ENCODE measurements at places on chromosomes 1 and 21.
A peak's percentile ranks its signal among the peaks of the same experiment; 100 is the strongest.

DNA sequence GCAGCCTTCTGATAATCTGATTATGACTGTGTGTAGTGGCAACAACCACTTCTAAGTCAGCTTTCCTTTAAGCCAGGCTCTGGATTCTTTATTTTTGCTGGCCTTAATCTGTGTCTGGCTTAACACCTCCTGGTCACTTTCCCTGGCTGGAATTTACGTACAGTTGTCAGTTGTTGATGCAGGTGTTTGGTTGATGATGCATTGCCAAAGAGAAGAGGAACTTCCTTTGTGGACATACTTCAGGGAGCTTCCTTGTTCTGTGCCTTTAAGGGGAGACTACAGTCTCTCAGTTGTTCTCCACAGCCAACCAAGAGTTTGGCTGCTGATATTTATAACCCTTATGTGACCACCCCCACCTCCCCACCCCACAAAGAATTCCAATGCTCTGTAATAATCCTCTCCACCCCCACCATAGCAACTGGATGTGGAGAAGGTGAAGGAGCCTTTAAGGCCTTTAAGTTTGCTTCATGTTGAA is 96.0 kb upstream of the BMP8A start:
- DNase-seq = no peak

- no peak for DNase-seq
Observed at GRCh38 chr21:38039369-38039768, 123.1 kb upstream of the KCNJ6 start.

DNA sequence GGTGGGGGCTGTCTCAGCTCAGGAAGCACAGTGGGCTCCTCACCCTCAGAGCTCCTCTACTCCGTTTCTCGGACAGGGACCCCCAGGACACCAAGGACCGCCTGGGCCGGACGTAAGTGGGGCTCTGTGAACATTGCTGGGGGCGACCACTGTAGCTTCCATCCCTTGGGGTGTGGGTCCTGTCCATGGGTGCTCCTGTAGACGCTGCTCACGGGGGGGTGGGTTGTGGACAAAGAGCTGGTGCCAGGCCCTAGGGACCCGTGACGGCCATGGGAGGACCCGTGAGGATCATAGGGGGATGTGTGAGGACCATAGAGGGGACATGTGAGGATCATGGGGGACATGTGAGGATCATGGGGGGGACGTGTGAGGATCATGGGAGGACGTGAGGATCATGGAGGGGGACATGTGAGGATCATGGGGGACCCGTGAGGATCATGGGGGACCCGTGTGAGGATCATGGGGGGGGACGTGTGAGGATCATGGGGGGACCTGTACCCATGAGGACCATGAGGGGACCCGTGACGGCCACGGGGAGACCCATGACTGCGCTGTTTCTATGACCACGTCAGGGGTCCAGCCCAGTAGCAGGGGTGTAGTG is 18.1 kb downstream of the COL6A1 start:
- DNase-seq = no peak

DNA sequence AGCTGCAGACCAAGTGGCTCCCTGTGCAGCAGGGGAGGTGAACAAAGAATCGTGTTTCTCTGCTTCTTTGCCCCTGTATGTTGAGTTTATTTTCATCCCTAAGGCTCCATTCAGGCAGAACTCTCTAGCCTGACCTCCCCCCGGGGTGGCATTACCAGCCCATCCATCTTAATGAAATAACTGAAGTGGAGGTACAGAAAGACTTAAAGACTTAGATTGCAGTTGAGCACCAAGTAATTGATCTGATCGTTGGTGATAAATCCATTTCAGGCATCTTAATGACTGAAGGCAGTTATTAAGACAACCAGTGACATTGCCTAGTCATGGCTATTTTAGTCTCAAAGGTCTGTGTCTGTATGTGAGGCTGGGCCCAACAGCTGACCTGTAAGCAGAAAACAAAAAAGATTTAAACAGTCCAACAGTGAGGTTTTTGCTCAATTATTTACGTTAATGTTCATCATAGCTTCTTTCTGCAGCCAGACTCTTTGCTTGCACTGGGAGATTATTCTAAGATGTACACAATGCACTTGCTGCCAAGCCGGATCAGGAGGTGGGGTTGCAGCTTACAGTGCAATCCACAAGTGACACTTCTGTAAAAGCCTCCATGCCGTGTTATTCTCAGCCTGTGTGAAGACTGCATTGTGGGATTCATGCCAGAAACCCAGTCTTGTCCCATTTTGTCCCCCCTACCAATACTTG is 363.0 kb upstream of the DUSP10 start:
- no peak for DNase-seq

- no peak for DNase-seq
Observed at GRCh38 chr1:47444562-47445465, 7.0 kb downstream of the FOXD2 start.

- no peak for DNase-seq
Observed at GRCh38 chr1:245317217-245317616, 162.4 kb downstream of the KIF26B start.

- no peak for DNase-seq
Observed at GRCh38 chr1:177983077-177983476, 13.2 kb upstream of the SEC16B start.

DNA sequence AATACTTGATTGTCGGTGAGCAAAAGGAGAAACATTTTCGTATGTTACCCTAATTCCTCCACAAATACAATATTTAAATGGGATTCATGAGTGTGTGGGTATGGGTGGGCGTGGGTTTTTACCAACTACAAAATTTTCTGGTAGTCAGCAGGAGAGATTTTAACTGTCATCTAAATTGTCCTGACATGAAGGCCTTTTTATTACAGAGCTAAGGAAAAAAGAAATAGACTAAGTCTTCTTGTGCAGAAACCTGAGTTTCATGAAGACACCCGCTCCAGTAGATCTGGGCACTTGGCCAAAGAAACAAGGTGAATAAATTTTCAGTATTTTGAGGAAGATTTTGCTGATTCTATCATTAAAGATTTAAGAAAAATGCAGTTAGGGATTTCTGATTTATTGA is 752 bp downstream of the RGS18 start:
- no peak for DNase-seq

GRCh38 chr1:53326598-53327181 is 1.2 kb downstream of the LRP8 start:
- no peak for DNase-seq

- no peak for DNase-seq
Observed at GRCh38 chr1:59482986-59483385, 186.1 kb downstream of the FGGY start.

DNA sequence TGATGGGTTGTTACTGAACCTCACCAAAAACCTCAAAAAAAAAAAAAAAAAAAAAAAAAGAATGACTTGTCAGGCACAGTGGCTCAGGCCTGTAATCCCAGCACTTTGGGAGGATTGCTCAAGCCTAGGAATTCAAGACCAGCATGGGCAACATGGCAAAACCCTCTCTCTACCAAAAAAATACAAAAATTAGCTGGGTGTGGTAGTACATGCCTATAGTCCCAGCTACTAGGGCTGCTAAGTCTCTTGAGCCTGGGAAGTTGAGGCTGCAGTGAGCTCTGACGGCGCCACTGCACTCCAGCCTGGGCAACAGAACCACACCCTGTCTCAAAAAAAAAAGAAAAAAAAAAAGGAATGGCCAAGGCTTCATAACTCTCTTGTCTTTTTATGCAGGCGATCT is 11.1 kb downstream of the CHAF1B start:
- DNase-seq = no peak

- DNase-seq = no peak
Observed at GRCh38 chr1:19988267-19989006, 9.0 kb upstream of the PLA2G2A start.

GRCh38 chr1:228003461-228004330 is 3.1 kb upstream of the WNT3A start:
- DNase-seq = no peak

DNA sequence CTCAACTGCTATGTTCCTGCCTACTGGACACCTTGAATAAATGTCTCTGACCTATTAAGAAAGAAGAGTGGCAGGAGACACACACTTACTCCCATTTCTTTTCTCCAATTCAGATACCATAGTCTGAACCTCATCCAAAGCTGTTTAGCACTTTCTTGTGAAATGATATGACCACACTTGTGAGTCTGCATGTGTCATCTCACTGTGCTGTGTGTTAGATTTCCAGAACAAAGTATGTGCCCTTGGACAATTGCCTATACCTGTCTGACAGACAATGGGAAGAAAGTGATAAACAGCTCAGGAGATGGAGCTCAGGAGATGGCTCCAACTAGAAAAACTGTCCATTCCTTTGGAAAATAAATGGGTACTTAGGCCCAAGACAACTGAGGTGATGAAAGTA is 48.4 kb downstream of the USP48 start:
- DNase-seq = no peak

- no peak for DNase-seq
Observed at GRCh38 chr1:24952413-24952841, 22.4 kb upstream of the RUNX3 start.

DNA sequence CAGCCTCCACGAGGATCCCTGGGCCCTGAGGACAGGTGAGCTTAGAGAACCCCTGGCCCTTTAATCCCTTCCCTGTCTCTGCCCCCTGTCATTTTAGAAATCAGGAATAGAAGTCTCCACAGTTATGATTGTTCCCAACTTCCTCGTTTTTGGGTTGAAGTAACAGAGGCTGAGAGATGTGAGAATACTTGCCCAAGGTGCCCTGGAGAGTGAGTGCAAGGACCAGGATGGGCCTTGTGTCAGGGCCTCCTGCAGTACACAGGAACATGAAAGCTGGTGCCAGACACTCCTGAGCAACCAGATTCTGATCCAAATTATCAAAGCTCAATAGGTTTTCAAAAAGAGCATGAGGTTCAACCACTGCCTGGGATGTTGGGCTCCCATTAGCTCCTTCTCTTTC is 10.1 kb downstream of the HLX start:
- no peak for DNase-seq

- DNase-seq = no peak
Observed at GRCh38 chr1:198986442-198986841, 347.6 kb downstream of the PTPRC start.

DNA sequence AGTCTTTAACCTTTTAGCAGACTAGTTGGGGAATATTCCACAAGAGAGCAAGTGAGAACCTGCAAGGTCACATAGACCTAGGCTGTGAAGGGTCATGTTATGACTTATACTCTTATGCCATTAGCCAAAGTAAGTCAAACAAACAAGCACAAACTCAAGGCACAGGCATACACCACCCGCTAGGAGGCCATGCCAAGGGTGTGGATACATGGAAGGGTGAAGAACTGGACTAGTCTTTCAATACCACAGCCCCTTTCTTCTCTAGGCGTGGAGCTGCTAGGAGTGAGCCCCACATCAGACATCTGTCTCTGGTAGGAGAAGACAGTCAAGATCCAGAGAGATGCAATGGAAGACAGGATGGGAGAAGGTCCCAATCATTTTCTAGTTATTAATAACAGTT is 68.6 kb downstream of the BACH1 start:
- DNase-seq = no peak

- DNase-seq = no peak
Observed at GRCh38 chr1:226666164-226666506, 72.9 kb downstream of the ITPKB start.

DNA sequence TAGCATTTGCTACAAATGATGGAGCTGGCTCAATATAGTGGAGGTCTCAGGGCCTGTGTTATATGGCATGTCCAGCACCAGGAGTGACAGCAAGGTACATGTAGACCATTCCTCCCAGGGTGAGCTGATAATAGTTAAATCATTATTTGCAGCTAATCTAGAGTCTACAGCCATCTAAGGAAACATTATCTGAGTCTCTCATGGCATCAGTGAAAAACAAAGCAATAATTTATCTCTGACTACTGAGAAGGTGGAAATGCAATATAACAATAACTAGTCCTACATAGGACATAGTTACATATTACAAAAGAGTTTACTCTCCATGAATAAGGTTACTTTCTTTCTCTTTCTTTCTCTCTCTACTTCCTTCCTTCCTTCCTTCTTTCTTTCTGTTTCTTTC is 143.4 kb upstream of the KCNK2 start:
- DNase-seq = no peak

GRCh38 chr1:208217781-208218180 is 26.4 kb downstream of the PLXNA2 start:
- DNase-seq = no peak

- DNase-seq = no peak
Observed at GRCh38 chr1:118979754-118980575, 8.2 kb downstream of the TBX15 start.

GRCh38 chr1:59593798-59594790 is 220.7 kb upstream of the HOOK1 start:
- no peak for DNase-seq

DNA sequence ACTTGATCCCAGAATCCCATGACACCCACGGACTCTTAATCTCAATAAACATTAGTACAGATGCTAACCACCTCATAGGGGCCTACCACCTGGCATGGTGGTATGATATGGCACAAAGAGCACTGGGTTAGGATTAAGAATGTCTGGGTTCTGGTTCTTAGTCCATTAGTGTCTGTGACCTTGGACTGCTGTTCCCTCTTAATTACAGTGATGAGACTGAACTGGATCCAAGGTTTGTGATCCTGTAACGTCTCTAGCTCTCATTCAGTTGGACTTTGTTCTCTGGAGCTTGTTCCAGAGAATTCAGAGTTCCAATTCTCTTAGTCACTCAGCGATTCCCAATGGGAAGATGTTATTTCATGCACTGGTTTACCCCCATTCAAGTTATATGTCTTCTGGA is 23.6 kb upstream of the PIGC start:
- DNase-seq = no peak

DNA sequence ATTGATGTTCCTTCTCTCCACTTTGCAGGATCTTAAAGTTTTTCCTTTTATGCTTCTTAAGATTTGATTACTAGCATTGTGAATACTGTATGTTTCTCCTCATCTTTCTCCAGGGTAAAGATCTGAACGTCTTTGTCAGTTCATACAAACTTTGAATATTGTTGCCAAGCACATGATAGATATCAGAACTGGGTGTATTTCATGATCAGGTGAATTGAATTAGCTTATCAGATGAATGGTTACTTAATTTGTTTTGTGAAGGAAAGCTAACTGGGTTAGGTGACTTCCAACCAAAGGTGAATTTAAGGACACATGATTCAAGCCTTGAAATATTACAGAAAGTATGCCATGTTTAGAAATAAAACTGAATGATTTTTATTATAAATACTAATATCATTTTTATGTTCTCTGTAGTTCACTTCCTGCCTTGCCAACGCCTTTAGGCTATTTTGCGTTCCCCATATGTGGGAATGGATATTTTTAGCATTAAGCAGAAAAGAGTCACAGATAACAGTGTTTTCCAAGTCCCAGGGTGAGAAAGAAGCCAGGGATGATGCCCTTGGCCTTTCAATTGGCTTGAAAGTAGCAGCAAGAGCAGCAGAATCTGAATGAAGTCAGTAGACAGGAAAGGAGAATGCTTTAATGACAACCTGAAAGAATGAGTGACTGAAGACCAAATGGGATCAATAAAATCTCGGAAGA is 752.1 kb downstream of the NCAM2 start:
- DNase-seq = no peak

- no peak for DNase-seq
Observed at GRCh38 chr1:172273647-172274396, 146.7 kb upstream of the C1orf105 start.

- DNase-seq = peak; percentile 31
Observed at GRCh38 chr1:222546548-222547259, 1.2 kb downstream of the HHIPL2 start.

- DNase-seq = no peak
Observed at GRCh38 chr1:65795311-65795710, 2.6 kb downstream of the PDE4B start.

Data from NCI-H1417 treated with DMSO at 0.1 percent for 48 hours (cell line).